ENCODE measurements at places on chromosomes 6 and 20.
A peak's percentile ranks its signal among the peaks of the same experiment; 100 is the strongest.

DNA sequence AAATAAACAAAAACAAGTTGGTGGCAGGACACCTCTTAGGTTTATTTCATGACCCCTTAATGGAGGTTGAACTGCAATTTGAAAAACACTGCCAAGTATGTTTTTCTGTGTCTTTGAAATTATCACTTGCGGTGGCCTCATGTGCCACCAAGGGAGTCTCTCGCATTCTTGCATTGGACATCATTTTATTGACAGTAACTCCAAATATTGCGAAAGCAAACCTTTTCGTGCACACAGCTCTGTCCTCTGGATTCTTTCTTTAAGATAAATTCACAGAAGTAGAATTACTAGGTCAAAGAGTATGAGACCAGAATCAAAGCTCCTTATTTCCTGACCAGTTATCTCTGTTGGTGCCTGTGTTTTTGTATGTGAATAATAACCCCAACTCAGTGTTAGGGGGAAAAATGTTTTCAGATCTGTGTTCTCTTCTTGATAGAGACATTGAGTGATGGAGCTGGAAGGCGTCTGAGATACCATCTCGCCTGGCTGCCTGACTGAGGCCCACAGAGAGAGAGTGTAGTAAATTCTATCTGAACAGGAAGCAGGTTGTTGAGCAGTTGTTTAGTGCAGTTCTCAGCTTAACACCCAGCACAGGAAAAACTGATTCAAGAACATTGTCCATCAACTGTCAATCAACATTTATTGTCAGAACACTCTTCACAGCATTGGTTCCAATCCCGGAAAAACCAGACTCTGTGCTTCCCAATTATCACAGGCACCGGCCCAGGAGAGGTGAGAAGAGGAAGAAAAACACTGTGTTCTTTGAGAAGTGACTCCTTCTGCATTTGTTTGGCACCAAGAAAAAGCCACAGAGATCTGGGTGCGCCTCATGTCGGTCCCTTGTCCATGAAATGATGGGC is 2.2 kb upstream of the CCDC167 start:
- DNase-seq, result peak; percentile 59

DNA sequence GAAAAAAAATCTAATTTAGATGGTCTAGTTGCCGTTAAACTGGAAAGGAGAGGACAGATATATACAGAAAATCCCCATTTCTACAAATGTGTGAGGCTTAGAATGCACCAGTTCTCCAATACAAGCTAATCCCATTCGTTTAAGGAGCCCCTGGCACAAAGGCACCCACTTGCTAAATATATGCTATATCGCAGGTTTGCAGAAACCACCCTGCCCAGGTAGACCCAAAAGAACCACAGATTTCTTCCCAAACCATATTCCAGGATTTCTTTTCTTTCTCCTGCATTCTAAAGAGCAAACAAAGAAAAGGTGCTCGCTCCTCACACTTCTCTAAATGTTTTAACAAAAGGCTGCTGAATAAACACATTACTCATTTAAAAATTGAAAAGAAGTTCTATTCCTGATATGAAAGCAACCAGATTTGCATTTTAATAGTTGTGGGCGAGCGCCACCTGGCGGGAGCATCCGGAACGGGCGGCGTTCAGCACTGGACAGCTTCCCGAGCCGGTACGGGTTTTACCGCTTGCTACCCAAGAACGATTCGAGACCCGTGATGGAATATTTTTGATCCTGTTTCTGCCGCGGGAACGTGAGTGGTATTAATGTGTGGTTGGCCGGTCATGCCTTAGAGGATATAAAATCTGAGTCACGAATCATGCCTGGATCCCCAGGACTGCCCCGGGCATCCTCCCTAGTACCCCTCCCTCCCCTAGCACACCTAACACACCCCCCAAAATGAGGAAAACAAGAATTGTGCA is 2.1 kb downstream of the PTPRT start:
- DNase-seq, result no peak

DNA sequence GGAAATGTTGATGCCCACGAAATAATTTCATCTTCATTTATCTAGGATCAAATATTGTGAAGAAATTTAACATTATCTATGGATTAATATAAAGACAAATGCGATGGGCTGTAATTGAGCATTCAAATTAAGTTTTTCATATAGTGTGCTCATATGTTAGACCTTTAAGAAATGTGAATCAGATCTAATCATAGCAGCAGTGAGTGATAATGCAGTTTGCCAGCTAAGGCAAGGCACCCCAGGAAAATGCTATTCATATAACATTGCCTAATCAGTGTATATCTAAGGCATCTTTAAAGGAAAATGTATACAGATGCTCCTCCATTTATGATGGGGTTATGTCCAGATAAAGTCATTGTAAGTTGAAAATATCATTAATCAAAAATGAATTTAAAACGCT is 135.2 kb downstream of the KCNQ5 start:
- no peak for DNase-seq

- peak; percentile 62 for DNase-seq
Observed at GRCh38 chr6:52577022-52577777, at the start of gene TRAM2. TSS of gene TRAM2 (minus strand) at chr6:52577060. CDS start at chr6:52576915, 145 bp downstream.

DNA sequence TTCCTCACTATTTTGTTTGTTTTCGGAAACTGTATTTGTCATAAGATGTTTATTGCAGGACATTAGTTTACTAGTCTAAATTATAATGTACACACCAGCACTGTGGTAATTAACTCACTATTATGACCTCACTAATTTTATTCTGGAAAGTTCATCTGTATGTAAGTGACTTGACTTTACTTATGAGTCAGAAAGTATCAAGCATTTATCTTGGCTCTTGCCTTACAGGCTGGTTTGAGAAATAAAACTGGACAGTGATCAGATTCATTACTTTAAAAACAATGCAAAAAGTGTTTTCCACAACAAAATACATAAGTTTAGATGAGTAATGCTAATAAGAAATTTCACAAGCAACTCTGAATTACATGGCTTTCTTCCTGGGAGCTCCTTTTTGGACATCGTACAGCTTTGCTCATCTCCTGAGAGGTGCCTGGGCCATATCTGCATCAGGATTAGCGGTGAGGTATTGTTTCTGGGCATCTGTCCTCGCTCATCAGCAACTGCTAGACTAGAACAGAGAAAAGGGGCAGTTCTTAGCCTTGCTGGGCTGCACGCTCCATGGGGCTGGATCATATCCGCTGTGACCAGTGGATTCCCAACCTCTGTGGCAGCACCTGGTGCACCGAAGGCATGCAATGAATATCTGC is 179.8 kb downstream of the SOD2 start:
- no peak for DNase-seq

DNA sequence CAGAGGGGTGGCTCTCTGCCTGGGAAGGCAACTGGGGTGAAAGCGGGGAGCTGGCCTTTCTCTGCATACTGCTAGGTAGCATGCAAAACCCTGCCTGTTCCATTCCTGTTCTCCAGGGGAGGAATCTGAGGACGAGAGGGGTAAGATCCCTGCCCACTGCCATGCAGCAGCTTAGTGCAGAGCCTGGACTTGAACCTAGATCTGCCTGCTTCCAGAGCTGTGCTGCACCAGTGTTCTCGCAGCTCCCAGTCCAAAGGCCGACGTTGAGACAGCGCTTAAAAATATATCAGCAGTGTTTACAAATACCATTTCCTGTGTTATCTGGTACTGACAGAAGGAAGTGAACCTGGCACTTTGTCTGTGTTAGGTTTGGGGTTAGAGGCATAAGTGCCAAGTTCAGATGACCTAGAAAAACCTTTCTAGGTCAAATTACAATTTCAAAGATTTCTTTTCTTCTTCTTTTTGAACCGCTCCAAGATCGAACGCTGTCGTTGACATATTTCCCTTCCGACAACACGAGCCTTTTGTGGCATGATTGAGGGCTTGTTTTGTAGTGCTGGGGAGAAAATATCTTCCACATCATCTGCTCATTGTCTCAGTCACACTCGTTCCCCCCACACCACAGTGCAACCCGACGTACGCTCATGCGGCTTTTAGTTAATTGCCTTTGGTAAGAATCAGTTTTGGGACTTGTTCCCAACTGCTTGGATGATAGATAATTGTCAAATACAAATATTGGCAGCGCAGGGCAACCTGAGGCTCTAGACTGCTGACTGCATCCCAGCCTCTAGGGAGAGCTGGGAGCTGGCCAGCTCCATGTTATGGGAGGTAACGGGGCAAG is 44.6 kb downstream of the TOX2 start:
- DNase-seq, result peak; percentile 67

DNA sequence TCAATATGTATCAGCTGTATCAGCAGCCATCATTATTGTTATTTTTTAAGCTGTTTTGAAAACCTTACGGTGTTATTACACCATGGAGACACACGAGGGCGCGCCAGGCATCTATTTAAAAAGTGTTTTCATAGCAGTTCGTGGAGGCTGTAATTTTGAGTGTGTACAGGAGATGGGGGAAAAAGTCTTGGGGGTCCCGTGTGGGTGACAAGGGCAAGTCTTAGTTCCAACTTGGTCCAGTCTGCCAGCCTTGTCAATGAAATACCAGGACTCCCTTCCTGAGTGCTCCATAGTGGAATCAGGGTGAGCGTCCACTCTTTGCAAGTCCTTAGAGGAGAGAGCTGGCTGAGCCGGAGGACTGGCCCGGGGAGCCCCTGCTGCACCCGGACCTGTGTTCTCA is 43.3 kb downstream of the SLC2A10 start:
- DNase-seq, result peak; percentile 28

GRCh38 chr20:62370115-62370806 is 3.1 kb upstream of the LAMA5 start:
- DNase-seq, result no peak

All from CD8-positive, alpha-beta T cell (primary cell).